ENCODE measurements at places on chromosomes 1 and 21.

DNA sequence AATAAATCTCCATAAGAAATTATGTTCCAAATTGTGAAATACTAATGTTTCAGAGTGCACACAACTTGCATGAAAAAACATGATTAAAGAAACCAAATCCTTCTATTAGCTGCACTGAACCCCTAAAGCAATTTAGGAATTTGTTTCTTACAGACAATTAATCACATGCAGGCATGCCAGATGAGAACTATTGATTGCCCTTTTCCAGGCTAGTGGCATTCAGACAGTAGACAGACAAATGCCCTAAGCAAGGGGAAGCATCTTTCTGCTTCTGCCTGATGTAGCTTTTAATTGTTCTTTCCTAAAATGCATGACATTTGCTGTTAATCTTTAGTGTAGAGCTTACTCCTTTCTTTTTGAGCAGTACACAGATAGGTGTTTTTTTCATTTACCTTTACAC, 229.5 kb downstream of the DPYD start:
- DNase-seq, result no peak

- no peak for DNase-seq
Observed at GRCh38 chr1:53454019-53454418, 5.2 kb upstream of the DMRTB1 start.

GRCh38 chr1:40861224-40862003, 749 bp downstream of the CITED4 start:
- no peak for DNase-seq

DNA sequence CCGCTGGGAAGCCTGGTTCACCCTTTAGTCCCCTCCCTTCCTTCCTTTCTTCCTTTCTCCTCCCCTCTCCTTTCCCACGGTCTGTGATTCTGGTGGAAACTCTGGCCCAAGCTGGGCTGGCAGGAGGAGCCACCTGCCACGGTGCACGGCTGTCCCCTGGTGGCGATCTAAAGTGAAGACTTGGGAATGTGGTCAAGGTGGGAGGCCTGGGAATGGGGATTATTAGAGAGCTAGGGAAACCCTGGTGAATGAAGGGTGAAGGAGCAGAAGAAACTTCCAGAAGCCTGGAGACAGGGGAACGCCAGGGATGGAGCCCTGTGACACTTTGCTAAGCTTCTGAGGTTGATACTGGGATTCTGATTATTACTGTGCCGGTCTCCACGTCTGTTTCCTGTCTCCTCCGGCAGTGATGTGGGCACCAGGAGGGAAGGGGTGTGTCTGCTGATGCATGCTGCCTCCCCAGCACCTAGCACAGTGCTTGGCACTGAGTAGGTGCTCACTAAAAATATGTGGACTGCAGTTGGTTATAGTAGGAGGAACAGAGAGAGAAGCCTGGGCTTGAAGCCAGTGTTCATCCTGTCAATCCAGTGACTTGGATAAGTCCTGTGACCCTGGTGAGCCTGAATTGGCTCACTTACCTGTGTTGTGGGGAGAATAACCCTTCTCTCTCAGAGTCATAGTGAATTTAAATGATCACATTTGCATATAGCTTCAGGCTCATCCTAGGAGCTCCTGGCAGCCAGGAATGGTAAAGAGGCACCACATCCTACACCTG, 71.2 kb upstream of the NBPF3 start:
- DNase-seq, result peak; percentile 94

GRCh38 chr1:218946147-218946546, 227.5 kb upstream of the LYPLAL1 start:
- DNase-seq, result no peak

DNA sequence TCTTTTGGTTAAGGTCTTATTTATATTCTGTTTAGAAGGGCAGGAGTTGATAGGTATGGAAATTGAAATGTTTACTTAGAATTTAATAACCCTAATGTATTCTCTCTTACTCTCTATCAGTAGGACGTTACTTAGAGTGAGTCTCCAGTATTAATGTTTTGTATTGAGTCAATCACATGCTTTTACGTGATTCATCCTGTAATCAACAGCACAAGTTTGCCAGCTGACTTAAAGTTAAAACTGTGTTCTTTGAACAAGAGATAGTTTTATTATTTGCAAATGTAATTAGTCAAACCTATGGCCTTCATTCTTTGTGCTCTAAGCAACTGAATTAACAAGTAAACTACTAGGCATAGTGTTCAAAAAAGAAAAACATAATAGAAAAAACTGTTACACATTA, 57.3 kb downstream of the PKN2 start:
- DNase-seq, result peak; percentile 58

DNA sequence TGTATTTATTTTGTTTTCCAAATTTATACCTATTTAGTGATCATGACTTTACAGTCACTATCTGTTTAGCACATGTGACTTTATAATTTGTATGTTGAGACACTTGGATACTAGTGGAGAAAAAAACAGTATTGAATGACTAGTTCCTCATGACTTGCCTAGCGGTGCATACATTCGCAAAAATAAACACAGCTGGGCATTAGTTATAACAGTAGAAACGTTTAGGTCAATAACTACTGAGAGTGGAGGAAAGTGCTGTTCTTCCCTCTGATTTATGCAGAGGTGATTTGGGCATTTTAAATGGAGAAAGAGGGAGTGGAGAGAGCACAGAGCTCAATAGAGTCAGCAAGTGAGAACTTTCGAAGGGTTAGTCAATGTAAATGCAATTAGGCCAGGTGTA, 1679.0 kb upstream of the B3GALT2 start:
- DNase-seq, result no peak
